ENCODE measurements at places on chromosomes 4 and X.

DNA sequence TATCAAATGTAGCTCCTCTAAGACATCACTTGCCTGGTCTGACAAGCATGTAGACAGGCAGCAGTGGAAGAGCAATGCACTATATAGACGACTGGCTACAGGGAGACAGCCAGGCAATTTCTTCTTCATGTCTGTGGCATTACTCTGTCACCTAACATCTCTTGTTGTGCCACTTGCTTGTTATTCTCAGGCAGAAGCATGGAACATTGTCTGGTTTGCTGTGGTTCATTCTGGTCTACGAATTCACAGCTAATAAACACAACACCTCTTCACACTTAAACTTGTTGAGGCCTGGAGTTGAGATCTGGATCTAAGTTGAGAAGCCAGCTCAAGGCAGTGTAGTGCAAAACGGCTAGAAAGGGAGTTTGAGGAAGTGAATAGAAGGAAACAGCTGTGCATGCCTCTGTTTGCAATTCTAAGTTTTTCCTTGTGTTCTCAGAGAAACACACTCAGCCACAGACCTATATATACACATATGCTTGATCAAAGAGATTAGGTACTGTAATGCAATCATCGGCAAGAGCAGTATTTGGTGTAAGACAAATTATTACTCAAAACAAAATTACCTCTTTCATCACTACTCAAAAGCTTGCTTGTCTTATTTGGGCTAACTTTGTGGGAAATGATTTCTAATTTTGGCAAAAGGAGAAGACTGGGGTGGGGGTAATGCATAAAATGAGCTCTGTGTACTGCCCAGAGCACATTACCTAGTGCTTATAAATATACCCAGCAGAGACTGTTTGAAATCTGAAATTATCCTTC, 243.8 kb downstream of the PPP3CA start:
- DNase-seq, result no peak

DNA sequence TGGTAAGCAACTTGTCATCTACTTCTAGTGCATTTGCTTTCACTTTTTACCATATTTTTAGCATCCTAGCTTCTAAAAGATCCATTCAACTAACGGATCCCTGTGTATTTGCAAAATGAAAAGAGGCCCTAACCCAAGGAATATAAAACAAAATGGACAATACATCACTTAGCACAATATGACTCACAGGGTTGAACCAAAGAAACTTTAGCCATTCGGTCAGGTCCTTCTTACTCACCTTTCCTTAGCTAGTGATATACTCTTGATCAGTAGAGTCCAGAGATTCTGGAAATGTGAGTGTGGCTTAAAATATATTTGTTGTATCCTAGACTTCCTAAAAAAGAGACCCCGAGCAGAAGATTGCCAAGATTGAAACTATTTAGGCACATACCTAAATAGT, 19.5 kb downstream of the TMPRSS11E start:
- no peak for DNase-seq

DNA sequence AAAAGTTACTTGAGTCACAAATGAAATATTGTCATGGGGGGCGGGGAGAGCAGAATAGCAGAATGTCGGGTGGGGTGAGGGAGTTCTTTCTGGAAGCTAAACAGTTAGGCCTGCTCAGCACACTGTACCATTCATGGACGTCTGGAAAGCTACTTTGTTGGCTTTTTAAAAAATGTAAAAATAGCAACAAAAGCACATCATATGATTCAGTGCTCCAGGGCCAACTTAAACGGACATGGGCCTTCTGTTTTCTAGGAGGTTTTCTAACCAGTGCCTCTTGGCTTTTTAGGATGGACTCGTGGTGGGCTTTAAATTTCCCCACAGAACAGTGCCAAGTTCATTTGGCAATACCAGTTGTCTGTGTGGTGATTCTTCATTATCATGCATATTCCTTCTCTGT, 57.4 kb upstream of the CLCN4 start:
- no peak for DNase-seq

DNA sequence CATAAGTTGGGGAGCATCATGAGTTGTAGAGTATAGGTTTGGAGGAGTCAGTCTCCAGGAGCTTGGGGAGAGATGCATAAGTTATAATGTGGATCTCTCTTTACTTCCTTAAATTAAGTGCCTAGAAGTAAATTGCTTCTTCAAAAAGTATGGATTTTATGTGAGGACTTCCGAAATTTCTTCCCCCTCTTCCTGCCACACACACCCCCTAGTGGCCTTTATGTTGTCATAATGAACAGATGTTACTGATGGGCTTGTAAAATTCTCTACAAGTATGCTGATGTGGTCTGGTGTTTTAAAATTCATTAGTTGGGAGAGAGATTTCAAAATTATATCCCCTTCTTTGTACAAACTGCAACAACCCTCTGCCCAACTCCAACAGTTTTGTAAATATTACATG, 2.3 kb upstream of the METTL14 start:
- DNase-seq, result peak; percentile 31

GRCh38 chr4:91116861-91117260, 989.7 kb downstream of the CCSER1 start:
- DNase-seq, result peak; percentile 6

DNA sequence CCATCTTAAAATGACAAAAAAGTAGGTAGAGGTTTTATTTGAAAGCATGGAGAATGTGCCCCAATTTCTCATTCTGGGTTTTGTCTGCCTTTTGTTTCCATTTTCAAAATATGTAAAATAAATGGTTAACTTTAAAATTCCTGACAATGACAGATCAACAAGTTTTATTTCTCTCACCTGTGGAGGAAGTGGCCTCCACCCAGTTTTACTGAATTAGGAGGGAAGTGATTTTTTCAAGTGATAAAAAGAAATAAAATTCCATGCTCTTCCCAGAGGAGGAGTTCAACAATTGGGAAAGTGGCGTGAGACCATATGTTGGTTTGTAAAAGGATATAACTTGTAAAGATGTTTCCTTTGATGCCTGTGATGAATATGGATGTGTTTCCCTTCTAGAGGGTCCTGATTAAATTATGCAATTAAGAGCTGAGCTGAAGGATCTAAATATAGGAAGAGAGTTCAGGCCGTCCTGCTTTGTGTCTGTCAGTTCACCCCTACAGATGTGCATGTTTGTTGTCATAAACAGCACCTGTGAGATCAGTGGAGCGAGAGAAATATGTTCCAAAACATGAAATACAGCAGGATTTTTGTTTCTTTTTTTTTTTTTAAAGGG, 19.5 kb downstream of the SMAD1 start:
- DNase-seq, result no peak

- no peak for DNase-seq
Measured at GRCh38 chrX:52811065-52811625, at the start of gene XAGE5. XAGE5 (plus strand) TSS chrX:52811287; CDS start chrX:52812567, 1,280 bp downstream.

- DNase-seq, result peak; percentile 55
Measured at GRCh38 chr4:150237110-150237872, 159.0 kb downstream of the DCLK2 start.

DNA sequence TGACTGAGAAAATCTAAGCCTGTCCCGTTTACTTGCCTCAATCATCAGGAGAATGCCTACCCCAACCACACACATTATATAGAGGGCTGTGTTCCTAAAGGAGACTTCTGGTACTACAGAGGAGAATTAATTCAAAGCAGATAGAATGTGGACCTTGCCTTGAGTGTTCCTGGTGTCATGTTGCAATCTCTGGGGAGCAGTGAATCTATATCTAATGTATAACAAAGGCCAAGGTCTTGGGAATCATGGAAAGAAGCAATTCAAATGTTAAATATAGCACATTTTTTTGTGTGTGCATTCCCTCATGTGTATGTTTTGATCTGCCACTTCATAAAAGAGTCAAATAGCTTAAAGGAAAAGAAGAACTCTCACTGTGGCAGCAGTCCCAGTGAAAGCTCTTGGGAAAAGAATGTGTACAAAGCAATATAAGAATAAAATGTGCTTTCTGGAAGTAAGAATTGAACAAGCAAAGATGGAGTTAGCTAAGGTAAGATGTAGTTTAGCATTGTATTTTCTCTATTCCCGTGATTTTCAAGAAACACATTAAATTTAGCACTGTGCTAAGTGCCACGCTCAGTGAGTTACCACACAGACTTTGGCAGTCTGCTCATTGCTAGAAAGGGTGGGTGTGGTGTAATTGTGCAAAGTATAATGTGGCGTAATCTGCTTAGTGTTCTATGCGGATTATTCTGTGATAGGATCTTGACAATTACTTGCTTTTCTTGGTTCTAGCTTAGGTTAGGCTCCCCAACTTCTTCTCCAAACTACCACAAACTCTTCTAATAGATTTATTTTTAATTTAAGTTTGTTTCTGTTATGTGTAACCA, 13.7 kb downstream of the ADH6 start:
- peak; percentile 3 for DNase-seq

DNA sequence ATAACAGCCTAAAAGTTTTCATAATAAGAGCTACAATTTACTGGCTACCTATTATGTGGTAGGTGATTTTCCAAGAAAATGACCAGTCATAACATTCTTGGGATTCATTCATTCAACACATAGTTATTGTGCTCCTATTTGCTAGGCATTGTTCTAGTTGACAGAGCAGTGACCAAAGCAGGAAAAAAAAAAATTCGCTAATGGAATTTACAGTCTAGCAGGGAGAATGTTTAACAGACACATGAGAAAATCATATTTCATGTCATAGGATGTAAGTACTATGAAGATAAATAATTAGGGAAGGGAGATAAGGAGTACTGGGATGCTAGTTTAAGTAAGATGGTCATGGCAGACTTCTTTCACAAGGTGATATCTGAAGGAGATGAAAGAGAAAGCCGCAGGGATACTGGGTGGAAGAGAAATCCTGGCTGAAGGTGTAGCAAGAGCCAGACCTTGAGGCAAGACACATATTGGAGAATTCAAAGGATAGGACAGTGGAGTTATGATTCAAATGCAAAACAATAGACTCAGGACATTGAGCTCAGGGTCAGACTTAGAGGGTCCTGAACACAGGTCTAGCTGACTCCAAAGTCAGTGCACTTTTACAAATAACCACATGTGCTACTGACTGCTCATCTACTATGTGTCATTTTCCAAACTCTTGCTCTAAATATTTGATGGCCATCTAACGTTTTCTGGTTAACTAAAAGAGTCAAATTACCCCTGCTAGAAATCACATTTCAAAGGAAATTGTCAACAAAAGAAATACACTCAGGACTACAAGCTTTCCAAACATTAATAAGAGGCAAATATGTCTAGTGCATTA, 20.4 kb downstream of the SPCS3 start:
- no peak for DNase-seq

DNA sequence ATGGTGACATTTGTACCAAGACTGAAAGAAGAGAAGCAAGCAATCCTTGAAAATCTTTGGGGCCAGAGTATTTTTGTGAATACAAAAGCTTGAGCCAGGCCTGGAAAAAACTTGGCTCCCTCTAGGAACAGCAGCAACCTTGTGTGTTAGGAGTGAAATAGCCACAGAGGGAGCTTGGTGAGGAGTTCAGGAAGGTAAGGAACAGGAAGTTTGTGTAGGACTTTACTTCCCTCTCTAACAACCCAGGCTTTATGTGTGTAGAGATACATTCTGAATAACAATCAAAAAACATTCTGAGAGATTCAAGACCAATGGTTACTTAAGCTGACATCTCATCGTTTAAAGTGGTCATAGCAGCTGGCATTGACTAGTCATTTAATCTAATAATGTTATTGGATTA, 668.5 kb downstream of the PCDH18 start:
- no peak for DNase-seq

GRCh38 chrX:34900691-34901090, 41.9 kb upstream of the FAM47B start:
- DNase-seq, result no peak

GRCh38 chr4:82770607-82771006, 28.0 kb downstream of the SCD5 start:
- DNase-seq, result no peak

DNA sequence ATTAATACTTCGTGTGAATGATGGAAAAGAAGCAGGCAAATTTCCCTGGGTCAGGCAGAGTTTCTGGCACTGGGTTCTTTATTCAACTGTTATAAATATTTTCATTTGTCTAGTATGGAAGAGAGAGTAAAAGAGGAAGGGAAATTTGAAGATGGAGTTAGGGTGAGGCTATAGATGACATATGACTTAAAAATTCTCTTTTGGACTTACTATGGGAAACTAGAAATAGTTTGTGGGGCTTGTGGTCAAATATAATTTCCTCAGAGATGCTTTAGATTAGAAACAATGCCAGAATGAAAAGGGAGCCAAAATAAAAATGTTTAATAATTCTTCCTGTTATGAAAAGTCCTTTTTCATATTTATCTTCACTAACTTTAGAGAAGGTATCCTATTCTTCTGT, 103.2 kb downstream of the GC start:
- DNase-seq, result peak; percentile 12

DNA sequence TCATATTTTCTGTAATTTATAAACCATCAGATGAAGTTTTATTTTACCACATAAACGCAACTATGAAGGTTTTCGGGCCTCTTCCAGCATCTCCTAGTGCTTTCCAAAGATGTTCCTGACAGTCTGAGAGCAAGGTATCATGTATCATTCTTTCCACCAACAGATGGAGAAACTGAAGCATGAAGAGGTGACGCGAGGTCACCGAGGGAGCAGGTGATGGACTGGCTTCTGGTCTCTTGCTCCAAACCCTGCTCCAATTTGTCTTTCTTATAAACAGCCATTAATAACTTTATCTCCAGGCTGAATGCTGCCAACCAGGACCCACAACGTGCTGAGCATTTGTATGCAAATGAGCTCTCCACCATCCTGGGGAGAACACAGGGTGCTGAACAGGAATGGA, 86.3 kb upstream of the MAML3 start:
- DNase-seq, result no peak

GRCh38 chrX:17395154-17395553, 20.2 kb downstream of the NHS start:
- no peak for DNase-seq

DNA sequence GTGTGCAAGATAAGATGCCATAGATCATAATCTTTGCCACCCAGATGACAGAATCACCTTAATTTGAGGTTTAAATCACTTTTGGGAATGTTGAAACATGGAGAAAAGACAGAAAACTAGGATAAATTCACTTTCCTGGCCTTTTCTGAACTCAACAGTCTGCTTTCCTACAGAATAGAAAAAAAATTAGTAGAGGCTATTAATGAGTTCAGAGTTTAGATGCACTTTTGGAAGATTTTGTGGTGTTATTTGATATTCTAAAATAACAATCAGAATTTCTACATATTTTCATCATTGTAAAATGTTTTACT, 195.9 kb downstream of the CAMK2D start:
- no peak for DNase-seq

DNA sequence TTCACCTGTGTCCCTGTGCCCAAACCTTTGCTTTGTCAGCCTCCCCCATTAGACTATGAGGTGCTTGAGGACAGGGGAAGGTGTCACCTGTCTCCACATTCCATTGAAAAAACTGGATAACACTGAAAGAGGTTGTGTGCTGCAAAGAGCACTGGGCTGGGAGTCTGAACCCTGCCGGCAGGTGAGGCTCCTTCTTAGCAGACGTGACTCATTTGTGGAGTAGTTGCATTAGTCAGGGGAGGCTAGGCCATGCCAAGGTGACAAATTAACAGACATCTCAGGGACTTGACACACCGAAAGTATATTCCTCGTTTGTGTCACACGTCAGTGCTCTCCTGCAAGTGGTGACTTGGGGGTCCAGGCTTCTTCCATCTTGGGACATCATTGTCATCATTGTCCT, 95.9 kb upstream of the STX18 start:
- DNase-seq, result no peak

Measured in hepatic stellate cell (primary cell).